ENCODE measurements at places on chromosomes 3 and 15. TPM values are rescaled to one million over a fixed set of nuclear protein-coding genes. Genes with fewer than 3 reads are reported as not detected.

Gene STAG1
- 46.8 TPM for total RNA-seq

Gene MINDY4B
- total RNA-seq: not detected

Gene FAM81A
- 10.3 TPM for total RNA-seq

Gene TMEM207
- total RNA-seq: not detected

Gene TRIM42
- not detected for total RNA-seq

Gene DGKG
- total RNA-seq: 0.80 TPM

Gene ZNF660
- total RNA-seq: 1.1 TPM

Gene GFM1
- total RNA-seq: 42.8 TPM

Gene TMEM212
- total RNA-seq: not detected

Gene MAGEL2
- total RNA-seq: not detected

Gene GOLGA8J
- total RNA-seq: 0.29 TPM

Gene HEG1
- 45.3 TPM for total RNA-seq

Gene HRG
- not detected for total RNA-seq

Gene SLITRK3
- 7.4 TPM for total RNA-seq

Gene GUCA1C
- not detected for total RNA-seq

Gene C2CD4B
- 3.7 TPM for total RNA-seq

Gene CLRN1
- total RNA-seq: not detected

Gene APPL1
- total RNA-seq: 47.0 TPM

Gene ARHGEF26
- total RNA-seq: 6.8 TPM

Gene EPB42
- total RNA-seq: not detected

Gene RCCD1
- total RNA-seq: 20.7 TPM

Gene SPTBN5
- total RNA-seq: 2.2 TPM

Gene TUSC7
- not detected for total RNA-seq

Gene HCLS1
- 8.8 TPM for total RNA-seq

Gene STRA6
- total RNA-seq: not detected

Gene CISH
- 12.7 TPM for total RNA-seq

Gene ACAD9
- total RNA-seq: 43.9 TPM

Gene ADAMTS7
- 1.3 TPM for total RNA-seq

Gene SLC30A4
- total RNA-seq: 16.6 TPM

All from mucosa of descending colon (tissue), 3 donors.